T-helper 9 cell (primary cell): ENCODE measurements at places on chromosomes 5 and 9.

DNA sequence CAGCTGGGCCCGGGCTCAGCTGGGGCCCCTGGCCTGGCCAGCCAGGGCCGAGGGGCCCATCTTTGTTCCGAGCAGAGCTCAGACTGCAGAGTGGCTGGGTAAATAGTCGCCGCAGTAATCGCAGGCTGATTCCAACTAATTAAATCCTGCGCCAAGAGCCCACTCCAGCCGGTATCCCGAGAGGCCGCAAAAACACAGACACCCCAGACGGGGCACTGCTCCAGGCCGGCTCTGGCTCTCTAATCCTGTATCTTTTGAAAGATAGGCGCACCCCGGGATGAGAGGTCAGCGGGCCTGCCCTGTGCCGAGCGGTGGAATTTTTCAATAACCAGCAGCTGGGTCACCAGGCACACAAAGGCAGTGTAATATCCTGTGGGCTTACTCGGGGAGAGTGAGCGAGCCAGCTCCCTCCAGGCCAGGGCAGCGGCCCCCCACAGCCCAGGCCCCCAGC is 57.7 kb downstream of the LMX1B start:
- DNase-seq, result no peak

GRCh38 chr9:123350590-123351310 is 5.2 kb upstream of the CRB2 start:
- no peak for DNase-seq

DNA sequence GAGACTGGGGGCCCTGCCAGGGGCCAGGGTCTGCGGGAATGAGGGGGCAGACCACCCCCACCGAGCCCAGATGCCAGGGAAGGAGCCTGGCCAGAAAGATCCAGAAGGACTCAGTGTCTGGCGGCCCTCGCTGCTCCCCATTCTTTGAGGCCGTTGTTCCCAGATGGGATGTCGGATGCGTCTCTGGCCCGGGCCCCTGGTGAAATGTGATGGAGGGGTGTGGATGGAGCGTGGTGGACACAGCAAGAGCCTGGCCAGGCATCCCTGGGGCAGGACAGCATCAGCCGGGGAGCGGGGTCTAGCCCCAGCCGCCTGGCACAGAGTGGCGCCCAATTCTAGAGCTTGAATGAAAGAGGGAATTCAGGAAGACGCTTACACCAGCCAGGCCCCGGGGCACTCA is 46.2 kb upstream of the NKD2 start:
- no peak for DNase-seq

DNA sequence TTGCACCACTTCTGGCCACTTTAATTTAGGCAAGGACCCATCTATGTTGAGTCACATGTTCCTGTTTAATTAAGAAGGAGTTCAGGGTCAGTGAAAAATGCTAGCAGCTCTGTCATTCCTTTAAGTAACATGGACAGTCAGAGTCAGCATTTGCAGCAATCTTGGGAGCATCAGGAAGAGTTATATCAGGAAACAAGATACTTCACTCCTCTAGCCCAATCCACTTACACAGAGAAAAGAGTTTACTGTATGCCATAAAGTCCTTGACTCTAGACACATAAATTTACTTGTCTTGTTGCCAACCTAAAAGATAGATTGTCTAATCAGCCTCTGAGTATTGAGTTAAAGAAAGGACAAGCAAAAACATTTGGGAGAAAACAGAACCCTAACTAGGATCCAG is 266.7 kb downstream of the PJA2 start:
- no peak for DNase-seq

GRCh38 chr9:83024506-83025125 is 38.3 kb downstream of the RASEF start:
- no peak for DNase-seq

GRCh38 chr5:78549043-78549442 is 99.5 kb downstream of the LHFPL2 start:
- DNase-seq, result no peak

- DNase-seq, result no peak
Measured at GRCh38 chr9:107832871-107833270, 343.3 kb upstream of the KLF4 start.

DNA sequence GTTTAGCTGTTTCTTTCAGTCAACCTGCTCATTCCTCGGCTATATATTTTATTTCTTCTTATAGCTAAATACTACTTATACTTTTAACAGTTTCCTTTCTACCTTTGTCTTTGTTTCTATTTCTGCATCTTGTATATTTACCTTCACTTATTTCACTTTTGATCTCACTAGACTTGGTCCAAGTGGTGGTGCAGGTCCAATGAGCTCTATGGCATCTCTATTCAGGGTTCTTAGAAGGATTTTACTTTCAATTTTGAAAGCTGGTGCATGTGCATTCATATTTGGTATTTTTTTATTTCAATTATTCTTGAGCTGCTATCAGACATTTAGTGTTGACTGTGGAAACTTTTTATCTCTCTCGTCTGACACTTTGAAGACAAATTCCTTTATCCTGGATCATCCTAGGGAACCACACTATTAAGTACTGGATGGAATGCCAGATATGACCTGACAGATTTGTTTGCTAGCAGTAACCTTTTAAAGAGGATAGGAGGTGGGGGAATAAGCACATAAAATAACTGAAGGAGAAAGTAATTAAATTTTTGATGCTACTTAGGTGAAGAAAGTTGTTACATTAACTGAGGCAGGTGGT is 123.1 kb upstream of the PJA2 start:
- DNase-seq, result no peak

- DNase-seq, result no peak
Measured at GRCh38 chr5:133977161-133977787, 8.8 kb upstream of the C5orf15 start.

- no peak for DNase-seq
Measured at GRCh38 chr9:111804636-111805035, 9.9 kb upstream of the SHOC1 start.

DNA sequence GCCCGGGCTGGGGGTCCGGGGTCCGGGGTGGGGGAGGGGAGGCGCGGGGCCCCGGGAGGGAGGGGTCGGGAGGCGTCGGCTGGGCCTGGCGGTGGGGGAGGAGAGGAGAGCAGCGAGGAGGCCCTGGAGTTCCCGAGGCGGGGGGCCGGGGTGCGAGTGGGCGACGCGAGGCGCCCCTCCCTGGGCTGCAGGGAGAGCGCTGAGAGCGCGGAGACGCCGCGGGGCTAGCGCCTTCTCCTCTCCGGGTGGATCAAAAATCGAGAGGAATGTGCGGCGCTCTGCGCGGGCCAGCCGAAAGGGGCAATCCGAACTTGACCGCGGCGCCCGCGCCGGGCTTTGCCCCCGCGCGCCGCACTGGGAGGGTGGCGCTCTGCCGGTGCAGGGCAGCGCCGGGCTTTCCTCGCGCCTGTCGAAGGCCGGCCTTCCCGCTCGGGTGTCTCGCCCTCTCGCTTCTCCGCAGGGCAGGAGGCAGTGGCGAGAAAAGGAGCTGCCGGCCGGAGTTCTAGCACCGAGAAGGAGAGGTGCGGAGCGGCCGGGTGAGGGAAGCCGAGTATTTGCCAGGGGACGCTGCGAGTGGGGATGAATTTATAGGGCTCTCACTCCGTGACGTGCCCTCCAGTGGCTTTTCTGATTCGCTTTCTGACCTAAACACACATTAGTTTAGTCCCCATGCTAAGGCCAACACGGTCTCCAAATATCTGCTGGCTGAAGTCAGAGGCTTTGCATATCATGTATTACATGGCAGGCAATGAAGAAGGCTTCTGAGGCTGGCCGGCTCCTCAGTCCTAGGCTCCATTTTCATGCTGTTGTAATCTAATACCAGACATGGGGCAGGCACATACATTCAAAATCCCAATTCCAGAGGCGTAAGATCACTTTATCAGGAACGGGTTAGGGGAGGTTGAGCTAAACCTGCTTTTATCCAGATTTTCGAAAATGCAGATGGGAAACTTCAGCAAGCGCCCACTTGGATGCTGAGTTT is 503 bp upstream of the GDNF start:
- DNase-seq, result no peak

GRCh38 chr5:143207058-143207457 is 196.4 kb downstream of the NR3C1 start:
- DNase-seq, result no peak

GRCh38 chr5:38466424-38467189 is 89.8 kb downstream of the LIFR start:
- no peak for DNase-seq

DNA sequence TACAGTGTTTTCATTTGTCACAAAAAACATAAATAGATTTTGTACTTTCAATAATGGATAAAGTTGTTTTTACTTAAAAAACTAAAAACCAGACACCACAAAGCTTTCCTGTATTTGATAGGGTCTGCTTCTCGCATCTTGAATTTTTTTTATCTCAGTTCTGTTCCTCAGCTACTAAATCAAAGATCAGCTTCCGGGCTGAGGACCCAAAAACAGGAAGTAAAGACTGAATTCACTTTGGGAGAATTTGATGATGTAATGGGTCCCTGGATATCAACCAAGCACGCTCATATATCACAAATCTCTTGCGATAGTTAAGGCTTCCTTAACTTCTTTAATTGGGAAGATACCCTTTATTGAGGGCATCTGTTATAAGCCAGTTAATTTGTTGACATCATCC is 24.1 kb downstream of the ITK start:
- DNase-seq, result no peak

- DNase-seq, result peak; percentile 83
Measured at GRCh38 chr9:130243015-130243881, 22.3 kb upstream of the HMCN2 start.

DNA sequence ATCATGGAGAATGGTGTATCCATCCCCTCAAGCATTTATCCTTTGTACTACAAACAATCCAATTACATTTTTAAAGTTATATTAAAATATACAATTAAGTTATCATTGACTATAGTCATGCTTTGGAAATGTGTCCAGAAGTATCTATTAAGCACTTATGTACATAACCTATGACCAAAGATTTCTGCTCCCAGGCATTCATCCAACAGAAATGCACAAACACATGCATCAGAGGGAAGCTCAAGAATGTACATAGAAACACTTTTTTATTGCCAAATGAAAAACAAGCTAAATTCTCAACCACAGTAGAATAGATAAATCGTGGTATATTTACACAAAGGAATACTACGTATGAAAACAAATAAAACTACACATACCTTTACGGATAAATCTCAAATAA is 700.5 kb upstream of the ZNF608 start:
- no peak for DNase-seq

DNA sequence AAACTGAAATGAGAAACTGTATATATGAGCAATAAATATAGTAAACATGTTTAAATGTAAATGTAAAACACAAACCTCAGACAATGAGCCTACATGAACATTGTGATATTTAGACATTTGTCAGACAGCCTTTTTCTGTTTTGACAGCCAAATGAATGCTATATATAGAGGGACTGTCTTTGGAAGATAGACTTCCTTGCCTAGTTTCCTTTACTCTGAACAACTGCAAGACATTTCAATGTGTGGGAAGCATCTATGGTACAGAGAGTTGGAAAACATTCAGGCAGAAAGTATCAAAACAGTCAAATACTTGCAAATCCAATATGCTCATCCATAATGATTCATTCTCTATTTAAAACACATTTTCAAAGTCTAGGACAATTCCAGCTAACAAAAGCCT is 31.7 kb upstream of the TUSC1 start:
- no peak for DNase-seq

GRCh38 chr9:95610006-95610785 is 93.4 kb upstream of the PTCH1 start:
- no peak for DNase-seq

DNA sequence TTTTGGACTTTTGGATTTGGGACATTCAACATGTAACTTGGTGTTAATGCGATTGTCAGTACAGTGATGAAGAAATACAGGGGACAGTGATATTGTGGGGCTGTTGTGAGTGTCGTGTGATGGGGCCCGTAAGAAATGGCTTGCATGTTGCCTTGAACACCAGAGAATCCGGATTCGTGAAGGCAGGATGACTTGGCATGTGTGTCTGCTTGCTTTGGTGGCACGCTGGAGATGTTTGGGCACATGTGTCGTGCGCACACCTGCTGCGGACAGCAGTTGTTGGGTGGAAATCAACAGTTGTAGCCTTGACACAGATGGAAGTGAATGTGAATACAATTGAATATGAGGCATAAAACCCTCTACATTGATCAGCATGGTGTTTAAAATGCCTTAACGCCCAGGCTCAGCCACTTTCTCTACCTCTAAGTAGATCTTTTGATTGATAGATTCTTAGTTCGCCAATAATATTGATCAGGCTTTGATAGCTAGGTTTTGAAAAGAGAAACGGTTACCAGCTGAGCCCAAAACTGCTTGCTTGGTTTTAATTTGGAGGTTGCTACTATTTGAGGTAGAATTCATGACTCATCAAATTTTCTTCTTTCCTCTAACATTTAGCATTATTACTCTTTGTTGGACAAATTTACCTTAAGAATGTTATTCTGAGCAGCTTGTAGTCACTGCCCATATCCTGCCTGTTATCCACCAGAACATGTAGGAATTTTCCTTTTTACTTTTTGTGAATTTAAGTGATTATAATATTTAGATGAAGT is 94.4 kb downstream of the TRIO start:
- no peak for DNase-seq

GRCh38 chr5:108636135-108636853 is 111.4 kb upstream of the FER start:
- DNase-seq, result no peak

- no peak for DNase-seq
Measured at GRCh38 chr9:116653348-116654058, 33.6 kb upstream of the TRIM32 start.
